ENCODE measurements at places on chromosomes 7 and 10. TPM values are rescaled to one million over a fixed set of nuclear protein-coding genes. Genes with fewer than 3 reads are reported as not detected.

DNA sequence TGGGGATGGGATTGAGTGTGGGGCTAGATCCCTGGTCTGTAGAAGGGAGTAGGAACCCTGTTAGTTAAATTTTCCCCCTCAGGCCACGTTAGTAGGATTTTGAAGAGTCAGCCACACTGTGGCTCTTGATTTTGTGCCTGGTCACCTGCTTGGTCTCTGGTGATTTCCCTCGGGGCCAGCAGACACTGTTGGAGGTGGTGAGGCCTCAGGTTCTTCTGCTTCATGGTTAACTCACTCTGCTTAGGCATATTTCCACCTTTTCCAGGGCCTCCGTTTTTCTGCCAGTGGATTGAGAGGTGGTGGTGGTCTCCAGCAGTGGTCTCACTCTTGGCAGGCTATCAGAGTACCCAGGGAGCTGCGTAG, 4.1 kb downstream of the TSPAN14 start:
- DNase-seq, result no peak

DNA sequence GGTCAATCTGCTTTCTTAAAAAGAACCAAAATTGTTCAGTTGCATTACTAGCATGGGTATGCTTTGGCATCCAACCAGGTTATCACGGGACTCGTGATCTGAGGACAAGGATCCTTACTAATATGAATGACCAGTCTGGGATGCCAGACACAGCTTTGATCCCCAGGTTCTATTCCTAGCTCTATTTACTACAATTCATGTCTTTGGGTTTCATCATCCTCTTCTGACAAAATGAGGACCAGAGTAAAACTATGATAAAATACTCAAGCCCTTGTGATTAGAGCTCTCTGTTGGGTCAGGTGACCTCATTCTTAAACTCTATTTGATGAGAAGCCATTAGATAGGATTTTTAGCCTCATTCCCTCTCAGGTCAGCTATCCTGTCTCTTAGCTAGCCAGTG, 119.8 kb downstream of the SLC25A13 start:
- no peak for DNase-seq

The SPDYE9 gene
- total RNA-seq, result not detected

DNA sequence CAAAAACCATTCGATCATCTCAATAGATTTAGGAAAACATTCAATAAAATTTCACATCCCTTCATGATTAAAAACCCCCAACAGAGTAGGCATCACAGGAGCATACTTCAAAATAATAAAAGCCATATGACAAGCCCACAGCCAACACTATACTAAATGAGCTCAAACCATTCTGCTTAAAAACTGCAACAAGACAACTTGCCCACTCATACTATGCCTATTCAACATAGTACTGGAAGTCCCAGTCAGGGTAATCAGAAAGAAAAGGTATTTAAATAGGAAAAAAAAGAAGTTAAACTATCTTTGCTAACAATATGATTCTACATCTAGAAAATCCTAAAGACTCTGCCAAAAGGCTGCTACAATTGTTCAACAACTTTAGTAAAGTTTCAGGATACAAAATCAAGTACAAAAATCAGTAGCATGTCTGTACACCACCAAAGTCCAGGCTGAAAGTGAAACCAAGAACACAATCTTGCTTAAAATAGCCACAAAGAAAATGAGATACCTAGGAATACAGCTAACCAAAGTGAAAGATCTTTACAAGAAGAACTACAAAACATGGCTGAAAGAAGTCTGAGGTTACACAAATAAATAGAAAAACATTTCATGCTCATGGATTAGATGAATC, 882.6 kb downstream of the GRM8 start:
- DNase-seq, result no peak

The PLEKHS1 gene
- not detected for total RNA-seq

DNA sequence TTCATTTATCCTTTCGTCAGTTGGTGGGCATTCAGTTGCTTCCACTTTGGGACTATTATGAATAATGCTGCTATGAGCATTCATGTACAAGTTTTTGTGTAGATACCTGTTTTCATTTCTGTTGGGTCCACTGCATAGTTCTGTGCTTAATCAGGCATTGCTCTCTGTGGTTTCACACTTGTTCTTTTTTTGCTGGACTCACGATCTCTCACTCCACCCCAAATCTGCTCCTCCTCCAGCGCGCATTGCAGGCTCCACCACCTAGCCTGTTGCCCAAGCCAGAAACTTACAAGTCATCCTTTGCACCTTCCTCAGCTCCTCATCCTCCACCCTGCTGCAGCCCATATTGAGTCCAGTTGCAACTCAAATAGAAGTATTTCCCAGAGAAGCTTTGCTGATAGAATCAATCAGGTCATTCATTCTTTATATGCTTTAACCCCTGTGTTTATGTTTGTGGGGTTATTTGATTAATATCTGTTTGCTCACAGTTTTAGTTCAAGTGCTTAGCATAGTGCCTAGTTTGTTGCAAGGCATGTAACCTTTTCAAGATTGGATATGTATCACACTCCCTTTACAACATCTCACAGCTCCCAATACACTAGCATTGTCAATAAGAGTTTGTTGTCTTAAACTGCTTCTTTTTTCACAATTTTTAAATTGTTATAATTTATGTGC, 16.6 kb upstream of the AFAP1L2 start:
- no peak for DNase-seq

GRCh38 chr10:131902211-131902610, 1.4 kb downstream of the PPP2R2D start:
- DNase-seq, result no peak

- DNase-seq, result no peak
These were observed 573 bp downstream of the BLVRA start for GRCh38 chr7:43758822-43759683.
